ENCODE measurements at places on chromosomes 4 and X.

DNA sequence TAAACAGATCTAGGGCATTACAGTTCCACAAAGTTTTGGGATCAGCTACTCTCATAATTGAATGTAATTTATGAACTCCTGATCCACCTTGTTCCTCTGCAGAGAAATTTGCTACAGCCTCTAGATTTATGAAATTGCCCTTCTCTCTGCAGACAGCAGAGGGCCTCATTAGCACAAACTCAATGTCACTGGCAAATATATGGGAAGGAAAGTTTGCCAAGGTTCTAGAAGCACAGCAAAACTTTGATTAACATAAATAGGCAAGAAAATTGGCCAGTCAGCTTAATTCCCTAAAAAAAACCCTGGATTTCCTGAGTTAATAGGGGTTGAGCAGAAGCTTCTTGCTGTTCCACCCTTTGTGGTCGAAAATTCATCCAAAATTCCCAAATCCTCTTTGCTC, 31.5 kb downstream of the PRPS1 start:
- no peak overlapping the region for H3K4me3 ChIP-seq
- no peaks in the 10 kb centered on the region for H3K36me3 ChIP-seq
- H3K27ac ChIP-seq: no peak overlapping the region

GRCh38 chr4:110306303-110306702, 107.9 kb upstream of the ELOVL6 start:
- no peaks in the 10 kb centered on the region for H3K36me3 ChIP-seq
- no peaks in the 10 kb centered on the region for H3K27me3 ChIP-seq
- H3K4me3 ChIP-seq: no peak overlapping the region
- H3K27ac ChIP-seq: no peak overlapping the region
- DNase-seq: no peak

DNA sequence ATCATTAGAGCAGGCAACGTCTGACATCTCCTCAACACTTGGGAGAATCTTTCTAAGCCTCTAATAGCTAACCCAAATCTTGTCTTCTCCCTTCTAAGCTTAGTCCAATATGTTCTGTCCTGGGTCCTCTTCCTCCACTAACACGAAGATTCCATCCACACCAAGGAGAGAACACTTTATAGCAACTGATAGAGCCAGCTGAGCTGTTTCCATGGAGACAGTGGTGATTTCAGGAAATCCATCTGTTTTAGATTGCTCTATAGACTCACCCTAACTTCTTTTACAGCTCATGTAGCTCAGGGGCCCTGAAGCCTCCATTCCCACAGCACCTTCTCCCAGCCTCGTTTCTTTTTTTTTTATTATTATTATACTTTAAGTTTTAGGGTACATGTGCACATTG, 37.4 kb downstream of the SCD5 start:
- H3K4me1 ChIP-seq: no peaks in the 10 kb centered on the region
- no peak for DNase-seq
- no peaks in the 10 kb centered on the region for H3K36me3 ChIP-seq
- H3K4me3 ChIP-seq: no peak overlapping the region

GRCh38 chrX:41377624-41378023, 43.7 kb downstream of the DDX3X start:
- H3K27me3 ChIP-seq: no peaks in the 10 kb centered on the region
- H3K27ac ChIP-seq: no peak overlapping the region
- DNase-seq: no peak
- H3K4me3 ChIP-seq: no peak overlapping the region

DNA sequence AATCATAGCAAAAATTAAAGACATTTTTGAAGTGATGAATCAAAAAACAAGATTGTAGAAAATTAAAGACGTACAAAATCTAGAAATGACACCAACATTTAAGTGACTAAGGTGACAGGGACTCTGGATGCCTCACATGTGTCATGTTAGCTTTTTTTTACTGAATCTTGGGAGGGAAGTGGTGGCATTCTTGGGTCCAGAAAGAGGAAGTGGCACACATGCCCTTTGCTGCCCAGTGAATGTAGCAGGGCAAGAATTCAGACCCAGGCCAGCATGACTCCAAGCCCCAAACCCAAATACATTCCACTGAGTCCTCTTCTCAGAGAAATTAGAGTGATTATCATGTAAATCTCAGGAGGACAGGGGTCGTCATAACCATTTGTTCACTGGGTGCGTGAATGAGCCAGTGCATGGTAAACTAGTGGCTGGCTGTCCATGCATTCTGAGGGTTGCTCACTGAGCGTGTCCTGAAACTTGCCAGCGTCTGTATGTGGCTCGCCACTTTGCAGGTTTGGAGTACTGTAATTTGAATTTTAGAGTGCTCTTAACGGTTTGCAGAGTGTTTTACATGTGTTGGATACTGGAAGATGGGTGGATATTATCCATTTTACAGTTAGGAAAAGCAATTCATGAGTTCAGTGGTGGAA, 55.4 kb upstream of the TBC1D14 start:
- H3K27me3 ChIP-seq: no peaks in the 10 kb centered on the region
- no peak overlapping the region for H3K4me3 ChIP-seq
- DNase-seq: no peak

- H3K4me3 ChIP-seq: no peak overlapping the region
- H3K27ac ChIP-seq: no peak overlapping the region
- peaks cover 68% of the 10 kb centered on the region for H3K27me3 ChIP-seq
- DNase-seq: no peak
- H3K36me3 ChIP-seq: no peaks in the 10 kb centered on the region
Observed at GRCh38 chr4:173530326-173531085, 477 bp upstream of the HAND2 start.

DNA sequence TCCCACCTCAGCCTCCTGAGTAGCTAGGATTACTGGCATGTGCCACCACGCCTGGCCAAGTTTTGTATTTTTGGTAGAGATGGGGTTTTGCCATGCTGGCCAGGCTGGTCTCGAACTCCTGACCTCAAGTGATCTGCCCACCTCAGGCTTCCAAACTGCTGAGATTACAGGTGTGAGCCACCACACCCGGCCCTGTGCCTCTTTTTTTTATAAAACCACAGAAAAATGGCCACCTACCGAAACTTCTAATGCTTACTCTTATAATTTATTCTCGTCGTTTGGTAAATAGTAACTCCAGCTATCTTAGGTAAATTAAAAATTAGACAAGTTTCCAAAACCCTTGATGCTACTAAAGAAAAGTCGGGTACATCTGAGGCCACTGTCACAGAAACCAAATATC, 54.4 kb downstream of the IRF2 start:
- DNase-seq: no peak
- no peak overlapping the region for H3K4me3 ChIP-seq
- peaks cover 2% of the 10 kb centered on the region for H3K4me1 ChIP-seq
- H3K27me3 ChIP-seq: no peaks in the 10 kb centered on the region

DNA sequence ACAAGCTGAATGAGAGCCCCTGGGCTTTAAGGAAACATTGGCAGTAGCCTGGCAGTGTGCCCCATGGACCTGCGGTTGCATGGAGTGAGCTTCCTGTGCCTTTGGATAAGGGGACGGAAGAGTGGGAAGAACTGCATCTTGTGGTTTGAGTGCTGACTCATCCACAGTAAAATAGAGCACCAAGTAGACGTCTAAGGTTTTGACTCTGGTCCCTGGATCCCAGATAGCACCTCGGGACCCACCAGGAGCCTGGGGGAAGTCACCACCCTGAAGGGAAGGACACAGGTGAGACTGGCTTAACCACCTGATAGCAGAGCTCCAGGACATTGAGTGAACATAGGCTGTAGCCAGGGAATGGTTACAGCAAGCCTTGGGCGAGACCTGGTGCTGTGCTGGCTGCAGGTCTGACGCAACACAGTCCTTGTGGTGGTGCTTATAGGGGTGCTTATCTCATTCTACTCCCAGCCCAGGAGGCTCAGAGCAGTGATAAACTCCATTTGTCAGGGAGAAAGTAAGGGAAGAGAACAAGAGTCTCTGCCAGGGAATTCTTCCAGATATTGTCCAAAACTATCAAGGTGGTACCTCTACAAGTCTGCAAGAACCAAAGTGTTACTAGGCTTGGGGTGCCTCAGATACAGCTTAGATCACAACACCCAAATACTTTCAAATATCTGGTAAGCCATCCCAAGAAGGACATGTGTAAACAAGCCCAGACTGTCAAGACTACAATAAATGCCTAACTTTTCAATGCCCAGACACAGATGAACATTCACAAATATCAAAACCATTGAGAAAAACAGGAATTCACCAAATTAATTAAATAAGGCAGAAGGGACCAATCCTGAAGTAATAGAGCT, 123.6 kb upstream of the TET2 start:
- no peaks in the 10 kb centered on the region for H3K36me3 ChIP-seq
- DNase-seq: peak; percentile 79
- no peak overlapping the region for H3K4me3 ChIP-seq

DNA sequence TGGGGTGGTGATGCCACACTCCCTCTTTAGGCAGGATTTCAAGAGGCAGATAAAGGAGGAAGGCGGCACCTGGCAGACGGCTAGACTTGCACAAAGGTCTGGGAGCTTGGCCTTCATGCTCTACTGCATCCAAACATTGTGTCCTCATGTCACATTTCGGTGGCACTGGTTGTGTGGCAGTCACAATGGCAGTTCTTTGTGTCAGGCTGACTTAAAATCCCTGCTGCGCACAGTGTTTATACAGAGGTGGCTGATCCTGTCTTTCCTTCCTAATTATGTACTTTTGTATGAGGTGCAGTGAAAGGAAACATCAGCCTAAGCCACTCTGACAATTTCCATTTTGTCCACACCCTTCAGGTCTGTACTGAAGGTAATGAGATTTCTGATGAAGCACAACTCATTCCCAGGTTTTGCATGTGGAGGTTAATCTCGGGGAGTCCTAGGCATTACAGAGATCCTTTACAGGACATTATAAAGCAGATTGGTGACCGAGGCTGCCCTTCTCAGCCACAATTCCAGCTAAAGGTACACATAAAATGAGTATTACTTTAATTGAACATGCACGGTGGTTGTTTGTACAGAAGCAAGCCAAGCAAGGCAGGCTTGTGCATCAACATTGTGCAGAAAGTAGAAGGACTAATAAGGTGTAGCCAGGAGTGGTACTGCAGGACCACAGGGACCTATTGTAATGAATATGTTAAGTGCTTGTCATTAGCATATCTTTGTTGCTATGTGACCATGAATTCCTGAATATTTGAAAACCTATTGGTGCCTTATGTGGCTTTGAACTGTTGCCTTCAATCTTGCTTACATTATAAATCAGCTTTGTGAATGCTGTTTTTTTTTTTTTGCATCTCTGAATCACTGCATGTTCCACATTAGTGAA, 147.6 kb downstream of the STK32B start:
- H3K4me3 ChIP-seq: no peak overlapping the region
- H3K27me3 ChIP-seq: no peaks in the 10 kb centered on the region
- DNase-seq: no peak

- H3K4me3 ChIP-seq: peak overlapping the region; percentile 87
- peak; percentile 7 for DNase-seq
- H3K4me1 ChIP-seq: peaks cover 5% of the 10 kb centered on the region
- H3K27me3 ChIP-seq: no peaks in the 10 kb centered on the region
Observed at GRCh38 chr4:119299741-119300100, 22.2 kb downstream of the FABP2 start.

DNA sequence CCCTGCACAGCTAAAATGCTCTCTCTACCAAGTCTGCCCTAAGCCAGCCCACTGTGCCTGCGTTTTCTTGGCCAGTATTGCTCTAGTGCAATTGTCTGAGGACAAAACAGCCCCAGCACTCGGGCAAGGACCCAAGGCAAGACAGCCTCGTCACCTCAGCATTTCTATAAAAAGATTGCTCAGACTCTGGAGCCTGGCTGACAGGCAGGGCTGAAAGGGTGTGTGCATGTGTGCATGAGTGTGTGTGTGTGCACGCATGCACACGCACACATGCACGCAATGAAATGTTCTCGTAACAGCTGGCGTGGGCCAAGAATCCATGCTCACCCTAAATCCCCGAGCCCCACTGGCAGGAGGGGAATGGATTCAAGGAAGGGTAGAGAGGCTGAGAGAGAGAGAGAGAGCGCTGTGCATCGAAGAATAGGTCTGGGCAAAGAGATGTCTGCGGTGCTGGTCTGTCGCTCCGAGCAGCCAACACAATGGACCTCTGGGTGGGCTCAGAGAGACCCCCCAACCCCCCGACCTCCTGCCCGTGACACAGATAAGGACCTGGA, 579.2 kb downstream of the BCOR start:
- H3K4me3 ChIP-seq: no peak overlapping the region
- H3K36me3 ChIP-seq: no peaks in the 10 kb centered on the region
- DNase-seq: no peak
- H3K27me3 ChIP-seq: no peaks in the 10 kb centered on the region
- H3K27ac ChIP-seq: no peak overlapping the region

Data from trophoblast cell (in vitro differentiated cells and primary cell).